Activated naive CD4-positive, alpha-beta T cell treated with anti-CD3 and anti-CD28 coated beads, Interleukin-2, amount 10 ng/mL, durations not matched to agents 7 days and 5 days (primary cell): ENCODE measurements at places on chromosomes 11 and 22.

DNA sequence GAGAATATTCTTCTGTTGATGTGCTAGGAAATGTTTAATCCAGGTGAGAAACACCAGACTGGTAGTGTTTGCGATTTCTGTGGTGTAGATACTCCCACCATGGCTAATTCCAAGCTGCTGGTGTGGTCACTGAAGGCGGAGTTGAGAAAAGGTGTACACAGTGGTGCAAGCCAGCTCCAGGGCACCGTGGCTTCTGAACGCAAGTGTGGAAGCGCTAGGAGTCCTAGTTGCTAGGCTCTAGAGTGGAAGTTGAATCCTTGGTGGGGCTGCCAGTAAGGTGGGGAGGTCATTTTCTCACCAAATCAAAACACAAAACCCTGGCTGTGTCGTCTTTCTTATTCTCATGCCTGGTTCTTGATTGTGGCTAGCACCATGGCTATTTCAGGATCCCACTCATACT lies 61.6 kb downstream of the ZBTB16 start:
- DNase-seq: no peak

DNA sequence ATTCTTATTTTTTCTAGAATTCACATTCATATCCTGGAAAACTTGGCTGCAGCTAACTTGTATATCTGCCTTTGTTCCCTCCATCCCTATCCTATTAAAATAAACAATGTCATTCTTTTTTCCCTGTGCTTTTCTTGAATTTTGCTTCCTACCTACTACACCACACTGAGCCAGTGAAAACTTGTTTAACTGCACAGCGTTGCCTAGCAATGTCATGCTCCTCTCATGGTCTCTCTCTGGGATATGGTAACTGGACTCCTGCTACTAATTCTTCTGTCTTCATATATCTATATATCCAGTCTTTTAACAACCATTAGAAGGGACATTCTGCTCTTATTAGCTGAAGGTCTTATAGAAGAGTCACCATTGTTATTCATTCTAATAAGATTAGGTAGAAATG lies 434.4 kb downstream of the METTL15 start:
- no peak for DNase-seq

GRCh38 chr22:43743131-43743530 lies 69.0 kb downstream of the EFCAB6 start:
- DNase-seq: no peak

GRCh38 chr11:3904228-3904627 lies 48.8 kb downstream of the STIM1 start:
- no peak for DNase-seq

- DNase-seq: no peak
Observed at GRCh38 chr11:117610901-117611300, 186.1 kb downstream of the DSCAML1 start.

DNA sequence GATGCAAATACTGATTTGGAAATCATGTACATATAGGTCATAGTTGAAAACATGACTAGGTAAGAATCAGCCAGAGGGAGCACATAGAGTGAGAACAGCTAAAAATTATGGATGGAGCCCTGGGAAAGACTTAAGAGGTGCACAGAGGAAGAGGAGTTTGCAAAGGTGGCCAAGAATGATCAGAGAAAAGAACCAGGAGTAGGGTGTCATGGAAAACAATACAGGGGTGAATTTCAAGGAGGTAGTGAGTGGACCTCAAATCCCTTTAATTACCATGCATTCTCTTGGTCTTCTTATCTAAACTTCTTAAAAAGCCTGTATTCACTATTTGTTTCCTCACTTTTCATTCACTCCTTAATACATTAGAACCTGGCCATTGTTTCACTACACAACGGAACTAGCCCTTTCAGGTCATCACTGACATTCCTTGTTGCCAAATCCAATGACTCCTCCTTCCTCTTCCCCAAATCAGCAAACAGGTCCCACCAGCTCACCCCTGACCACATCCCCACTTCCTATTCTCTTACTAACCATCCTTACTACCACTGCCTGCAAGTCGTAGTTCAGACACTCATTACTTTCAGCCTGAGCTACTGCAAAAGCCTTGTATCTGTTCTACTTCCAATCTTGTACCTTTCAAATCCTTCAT lies 22.6 kb downstream of the BUD13 start:
- no peak for DNase-seq

DNA sequence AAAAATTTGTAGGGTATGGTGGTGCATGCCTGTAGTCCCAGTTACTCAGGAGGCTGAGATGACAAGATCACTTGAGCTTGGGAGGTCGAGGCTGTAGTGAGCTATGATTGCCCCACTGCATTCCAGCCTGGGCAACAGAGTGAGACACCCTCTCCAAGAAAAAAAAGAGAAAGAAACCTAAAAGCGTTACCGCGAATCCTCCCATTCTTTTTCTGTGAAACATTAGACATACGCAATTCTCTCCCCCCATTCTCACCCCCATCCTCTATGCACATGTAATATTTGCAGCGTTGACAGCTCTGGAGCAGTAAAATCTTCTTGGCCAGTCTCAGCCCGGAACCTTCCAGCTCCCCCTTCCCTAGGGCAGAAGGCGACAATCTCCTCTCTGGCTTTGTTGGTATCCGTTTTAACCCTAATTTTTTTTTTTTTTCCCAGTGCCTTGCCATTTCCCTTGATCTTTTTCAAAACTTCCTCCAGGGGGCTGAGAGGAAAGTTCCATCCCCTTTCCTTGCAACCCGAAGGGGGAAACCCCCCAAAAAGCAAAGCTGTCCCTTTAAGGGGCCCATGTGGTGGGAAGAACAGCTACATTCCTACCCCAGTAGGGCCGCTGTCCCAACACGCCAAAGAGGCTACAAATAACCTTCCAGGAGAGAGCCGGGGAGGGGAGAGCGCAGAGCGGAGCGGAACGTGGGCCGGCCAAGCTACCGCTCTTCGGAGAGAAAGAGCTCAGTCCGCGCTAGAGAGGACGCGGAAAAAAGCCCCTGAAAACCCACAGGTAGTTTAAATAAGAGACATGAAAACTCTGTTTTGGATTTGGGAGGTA lies 1.9 kb downstream of the LRP4 start:
- DNase-seq: peak; percentile 24

DNA sequence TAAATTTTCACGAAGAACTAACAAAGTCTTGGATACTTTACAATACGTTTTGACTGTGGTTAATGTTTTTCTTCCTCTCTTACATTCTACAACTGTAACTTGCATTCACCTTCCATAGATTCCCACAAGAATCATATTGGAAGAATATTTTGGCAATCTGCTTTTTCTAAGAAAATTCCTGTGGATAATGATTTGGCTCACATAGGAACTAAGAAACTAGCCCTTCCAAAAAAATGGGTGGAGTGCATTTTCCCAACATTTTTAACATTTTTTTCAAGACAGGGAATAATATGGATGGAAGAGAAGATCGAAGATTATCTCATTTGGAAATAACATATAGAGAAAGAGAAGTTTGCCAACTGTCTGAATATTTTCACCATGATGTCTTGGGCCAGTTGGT lies 256.9 kb upstream of the POU2AF2 start:
- DNase-seq: no peak

- no peak for DNase-seq
Observed at GRCh38 chr11:7165911-7166310, 77.1 kb downstream of the RBMXL2 start.

DNA sequence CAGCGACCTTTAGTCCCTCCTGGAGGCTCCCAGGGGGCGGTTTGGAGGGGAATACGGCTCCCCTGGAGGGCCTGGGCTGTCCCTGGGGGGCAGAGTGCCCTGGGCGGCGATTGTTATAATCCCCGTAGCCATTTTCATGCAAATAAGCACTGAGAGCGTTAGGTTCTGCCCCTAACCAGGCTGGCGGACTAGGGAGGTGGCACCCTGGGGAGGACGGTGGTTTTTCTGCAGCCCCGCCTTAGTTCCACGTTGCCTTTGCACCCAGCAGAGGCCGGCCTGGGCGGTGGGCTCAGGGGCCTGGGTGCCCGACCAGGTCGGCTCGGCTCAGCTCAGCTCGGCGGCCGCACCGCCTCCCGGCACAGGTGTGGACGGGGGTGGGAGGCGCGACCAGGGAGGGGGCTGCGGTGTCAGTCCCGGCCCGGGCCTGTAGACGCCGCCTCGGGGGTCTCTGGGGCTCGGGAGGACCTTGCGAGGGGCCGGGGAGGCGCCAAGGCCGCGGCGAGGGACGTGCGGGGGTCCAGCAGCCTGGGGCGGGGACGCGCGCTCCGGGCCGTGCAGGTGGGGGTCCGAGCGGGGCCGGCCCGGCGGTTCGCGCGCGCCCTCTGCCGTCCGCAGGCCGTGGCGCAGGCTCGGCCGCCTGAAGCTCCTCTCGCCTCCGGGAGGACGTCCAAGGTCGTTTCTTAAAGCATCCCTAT lies 2.3 kb upstream of the DUSP8 start:
- peak; percentile 63 for DNase-seq

DNA sequence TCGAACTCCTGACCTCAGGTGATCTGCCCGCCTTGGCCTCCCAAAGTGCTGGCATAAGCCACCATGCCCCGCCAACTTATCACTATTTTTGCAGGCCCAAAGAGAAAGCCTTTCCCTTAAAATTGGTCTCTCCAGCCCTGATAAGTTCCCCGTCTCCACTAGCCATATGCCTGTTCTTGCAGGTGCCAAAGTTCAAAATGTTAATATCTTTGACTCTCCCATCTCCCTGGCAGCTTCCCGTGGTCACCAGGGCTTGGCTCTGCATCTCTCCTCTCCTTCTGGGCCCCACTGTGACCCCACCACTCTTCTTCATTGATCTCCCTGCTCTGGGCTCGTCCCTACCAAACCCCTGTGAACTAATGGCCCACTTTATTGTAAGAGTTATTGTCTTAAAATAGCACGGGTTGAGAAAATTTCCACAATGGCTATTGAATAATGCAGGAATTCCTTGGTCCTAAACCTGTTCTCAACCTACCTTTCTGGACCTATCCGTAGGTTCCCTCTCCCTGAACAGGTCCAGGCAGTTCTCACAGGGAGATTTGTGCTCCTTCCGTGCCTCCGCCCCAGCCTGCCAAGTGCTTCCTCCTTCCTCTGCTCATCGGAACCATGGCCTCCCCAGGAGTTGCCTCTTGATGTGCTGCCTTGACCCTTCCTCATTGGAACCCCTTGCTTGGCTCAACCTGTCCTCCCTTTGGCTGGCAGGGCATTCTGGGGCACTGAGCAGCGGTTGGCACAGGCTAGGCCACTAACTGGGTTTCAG lies 147.5 kb downstream of the DSCAML1 start:
- DNase-seq: no peak

DNA sequence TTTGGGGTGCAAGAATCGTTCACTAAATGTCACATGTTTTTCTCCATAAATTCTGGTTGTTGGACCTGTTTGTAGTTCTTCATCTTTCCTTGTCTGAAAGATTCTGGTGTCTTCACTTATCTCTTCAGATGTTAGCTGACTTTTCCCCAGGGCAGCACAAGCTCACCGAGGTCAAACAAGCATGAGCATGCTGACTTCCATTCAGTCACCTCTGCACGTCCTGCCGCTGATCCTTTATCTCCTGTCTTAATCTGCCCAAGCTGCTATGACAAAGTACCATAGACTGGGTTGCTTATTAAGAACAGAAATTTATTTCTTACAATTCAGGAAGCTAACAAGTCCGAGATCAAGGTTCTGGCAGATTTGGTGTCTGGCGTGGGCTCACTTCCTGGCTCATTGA lies 800.6 kb downstream of the NTM start:
- DNase-seq: no peak

- peak; percentile 86 for DNase-seq
Observed at GRCh38 chr11:121467965-121468364, 15.2 kb upstream of the SORL1-AS1 start.

DNA sequence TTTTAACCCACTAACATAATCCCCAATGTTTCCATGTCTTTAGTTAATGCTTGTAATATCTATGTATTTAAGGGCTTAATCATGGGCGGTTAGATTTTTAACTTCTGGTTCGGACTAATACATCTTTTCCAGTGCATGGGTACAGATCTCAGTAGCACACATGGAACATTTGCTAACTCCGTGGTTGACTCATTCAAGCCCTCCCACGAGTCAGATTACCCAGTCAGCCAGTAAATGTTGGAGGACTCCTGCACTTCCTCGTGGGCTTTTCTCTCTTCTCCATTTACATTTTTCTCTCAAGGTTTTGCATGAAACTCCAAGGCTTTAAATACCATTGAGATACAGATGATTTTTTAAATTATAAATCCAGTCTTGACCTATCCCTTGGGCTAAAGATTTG lies 313.9 kb downstream of the ST3GAL4 start:
- DNase-seq: no peak

- DNase-seq: no peak
Observed at GRCh38 chr11:13143486-13144297, 133.9 kb upstream of the BMAL1 start.

DNA sequence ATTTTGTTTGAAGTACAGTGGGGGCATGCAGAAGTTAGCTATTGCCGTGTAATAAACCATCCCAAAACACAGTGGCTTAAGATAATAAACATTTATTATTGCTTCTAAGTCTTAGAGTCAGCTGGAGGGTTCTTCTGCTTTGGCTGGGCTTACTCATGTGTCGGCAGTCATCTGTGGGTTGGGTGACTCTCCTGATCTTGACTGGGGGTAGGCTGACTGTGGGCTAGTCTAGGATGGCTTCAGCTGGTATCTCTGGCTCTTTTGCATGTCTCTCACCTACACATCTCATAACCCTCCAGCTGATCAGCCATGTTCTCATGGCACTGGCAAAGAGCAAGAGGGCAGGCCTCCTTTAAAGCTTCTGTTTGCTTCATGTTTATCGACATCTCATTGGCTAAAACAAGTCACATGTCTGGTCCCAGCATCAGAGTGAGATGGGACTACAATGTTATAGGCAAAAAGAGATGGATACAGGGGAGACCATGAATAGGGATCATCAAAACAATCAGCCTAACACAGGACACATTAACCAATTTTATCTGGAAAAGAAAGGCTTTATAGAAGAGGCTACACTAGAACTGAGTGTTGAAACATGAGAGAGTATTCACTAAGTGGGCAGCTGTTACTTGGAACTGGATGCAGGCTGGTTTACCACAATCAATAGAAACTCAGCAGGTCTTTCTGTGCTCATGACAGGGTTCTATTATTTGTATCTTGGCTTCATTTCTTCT lies 5.1 kb downstream of the LRRC51 start:
- DNase-seq: no peak

DNA sequence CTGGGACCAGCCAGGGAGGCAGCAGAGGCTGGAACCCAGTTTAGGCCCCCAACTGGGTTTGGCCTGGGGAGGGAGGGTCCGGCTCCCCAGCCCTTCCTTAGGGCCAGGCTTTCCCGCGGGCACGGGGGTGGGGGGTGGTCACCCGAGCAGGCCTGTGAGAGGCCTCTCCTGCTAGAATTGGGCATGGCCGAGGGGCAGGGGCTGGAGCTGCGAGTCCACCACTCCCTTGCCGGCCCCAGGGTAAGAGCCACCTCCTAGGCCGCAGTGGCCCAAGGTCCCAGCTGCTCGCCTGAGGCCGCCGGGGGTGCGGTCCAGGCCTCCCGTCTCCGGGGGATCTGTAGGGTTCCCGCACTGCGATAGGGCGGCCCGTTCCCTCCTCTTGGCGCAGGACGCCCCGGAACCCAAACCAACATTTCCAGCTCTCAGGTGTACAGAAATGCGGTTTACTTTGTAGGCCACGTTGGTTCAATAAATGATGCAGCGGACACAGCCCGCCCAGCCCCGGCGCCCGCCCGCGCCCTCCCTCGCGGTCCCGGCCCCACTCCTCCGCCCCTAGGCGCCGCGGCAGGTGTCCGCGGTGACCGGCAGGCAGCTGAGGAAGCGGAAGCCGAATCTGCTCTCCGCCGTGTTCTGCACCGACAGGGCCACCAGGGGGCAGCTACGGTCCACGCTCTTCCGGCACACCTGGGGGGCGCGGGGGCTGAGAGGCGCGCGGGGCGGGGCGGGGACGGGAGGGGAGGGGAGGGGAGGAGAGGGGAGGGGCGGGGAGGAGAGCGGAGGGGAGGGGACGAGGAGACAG lies 5.9 kb downstream of the LMNTD2 start:
- DNase-seq: peak; percentile 85

GRCh38 chr22:20022978-20023613 lies 2.2 kb downstream of the TANGO2 start:
- DNase-seq: no peak

GRCh38 chr11:15113381-15113780 lies 1.3 kb upstream of the INSC start:
- DNase-seq: peak; percentile 32
